NCI-H2107 (cell line): ENCODE measurements at places on chromosomes 2 and 18.
A peak's percentile ranks its signal among the peaks of the same experiment; 100 is the strongest.

GRCh38 chr2:221034973-221035372, 537.1 kb downstream of the EPHA4 start:
- DNase-seq = no peak

DNA sequence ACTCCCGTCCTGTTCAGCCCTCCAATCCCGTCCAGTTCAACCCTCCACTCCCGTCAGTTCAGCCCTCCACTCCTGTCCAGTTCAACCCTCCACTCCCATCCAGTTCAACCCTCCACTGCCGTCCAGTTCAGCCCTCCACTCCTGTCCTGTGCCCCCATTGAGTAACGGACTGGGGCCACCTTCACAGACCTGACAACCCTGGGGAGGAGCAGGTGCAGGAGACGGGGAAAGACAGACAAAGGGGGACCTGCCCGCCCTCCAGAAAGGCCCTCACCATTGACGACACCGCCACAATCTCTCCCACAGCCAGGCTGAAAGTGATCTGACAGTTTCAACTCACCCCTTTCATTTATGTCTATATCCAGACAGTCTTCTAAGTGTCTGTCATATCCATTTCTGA, 72.2 kb downstream of the EIPR1 start:
- DNase-seq = no peak

- DNase-seq = no peak
These were observed 109.6 kb upstream of the FOSL2 start for GRCh38 chr2:28282861-28283646.

GRCh38 chr2:220077488-220077887, 450.1 kb downstream of the SLC4A3 start:
- no peak for DNase-seq

GRCh38 chr2:219289537-219290361, 10.6 kb downstream of the DNAJB2 start:
- no peak for DNase-seq

DNA sequence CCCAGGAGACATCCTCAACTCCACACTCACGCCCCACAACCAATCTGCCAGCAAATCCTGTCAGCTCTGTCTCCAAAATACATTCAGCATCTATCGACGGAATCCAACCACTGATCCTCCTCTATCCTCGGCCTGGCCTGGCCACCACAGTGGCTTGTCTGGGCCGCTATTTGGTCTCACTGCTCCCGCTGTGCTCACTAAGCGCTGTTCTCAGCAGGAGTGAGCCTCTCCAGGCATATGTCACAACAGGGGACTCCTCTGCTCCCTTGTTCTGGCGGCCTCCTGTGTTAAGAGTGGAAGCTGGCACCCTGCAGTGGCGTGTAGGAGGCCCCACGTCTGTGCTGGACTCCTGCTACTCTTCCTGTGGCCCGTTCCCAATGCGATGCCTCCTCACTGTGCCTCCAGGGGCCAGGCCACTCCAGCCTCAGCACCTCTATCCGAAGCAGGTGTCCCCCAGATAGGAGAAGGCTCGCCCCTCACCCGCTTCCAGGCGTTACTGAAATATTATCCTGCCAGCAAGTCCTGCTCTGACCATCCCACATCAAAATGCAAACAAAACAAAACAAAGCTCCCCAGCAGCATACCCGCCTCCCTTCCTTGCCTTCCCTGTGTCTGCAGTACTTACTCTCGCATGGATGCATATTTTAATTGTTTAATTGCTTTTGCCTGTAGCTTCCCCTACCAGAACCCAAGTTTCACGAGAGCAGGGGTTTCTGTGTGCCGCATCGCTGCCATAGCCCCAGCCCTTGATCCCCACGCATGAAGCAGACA, 39.9 kb downstream of the CENPO start:
- peak; percentile 58 for DNase-seq

- no peak for DNase-seq
These were observed at the start of gene SATB2 for GRCh38 chr2:199457147-199458008. Gene SATB2 (minus strand): TSS chr2:199457939. CDS start chr2:199456037, 1,902 bp downstream.

DNA sequence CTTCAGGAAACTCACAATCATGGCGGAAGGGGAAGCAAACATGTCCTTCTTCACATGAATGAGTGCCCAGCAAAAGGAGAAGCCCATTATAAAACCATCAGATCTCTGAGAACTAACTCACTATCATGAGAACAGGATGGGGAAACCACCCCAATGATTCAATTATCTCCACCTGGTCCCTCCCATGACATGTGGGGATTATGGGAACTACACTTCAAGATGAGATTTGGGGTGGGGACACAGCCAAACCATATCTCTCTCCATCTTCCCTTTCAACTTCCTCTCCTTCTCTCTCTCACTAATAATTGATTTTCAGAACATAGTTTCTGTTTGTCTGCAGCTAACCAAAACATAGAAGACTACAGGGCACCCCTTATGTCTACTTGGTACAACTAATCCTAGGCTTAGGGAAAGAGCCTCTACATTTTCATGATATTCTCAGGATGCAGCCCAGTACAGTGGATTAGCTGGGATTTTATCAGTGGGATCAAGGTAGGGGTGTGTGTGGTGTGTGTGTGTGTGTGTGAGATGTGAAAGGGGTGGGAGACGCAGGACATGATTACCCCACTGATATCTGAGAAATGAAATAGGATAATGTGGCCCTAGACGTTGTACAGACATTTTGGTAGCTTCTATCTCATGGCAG, 2.8 kb upstream of the ATF2 start:
- DNase-seq = no peak

DNA sequence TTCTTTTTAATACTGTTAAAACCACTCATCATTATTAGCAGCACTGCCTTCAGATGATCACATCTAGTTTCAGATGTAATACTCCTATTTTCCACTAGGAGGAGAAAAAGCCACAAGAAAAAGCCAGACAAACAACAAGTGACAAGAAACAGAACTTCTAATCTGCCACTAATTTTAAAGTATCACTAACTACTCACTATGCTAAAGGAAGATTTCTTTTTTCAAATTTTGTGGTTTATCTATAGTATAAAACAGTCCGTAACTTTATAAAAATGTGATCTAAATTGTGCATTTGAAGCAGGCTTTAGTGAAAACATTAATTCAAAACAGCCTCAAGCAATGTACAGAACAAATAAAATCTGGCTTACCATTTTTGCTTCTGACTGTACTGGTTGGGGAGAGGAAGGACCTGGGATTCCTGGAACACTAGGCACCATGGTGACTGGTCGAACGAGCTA, 56.8 kb downstream of the ATF2 start:
- DNase-seq = no peak

GRCh38 chr2:72837171-72837570, 11.3 kb upstream of the EXOC6B start:
- no peak for DNase-seq
